ENCODE measurements at places on chromosomes 3 and 15.

- DNase-seq: no peak
Observed at GRCh38 chr3:130316169-130316568, 29.3 kb upstream of the COL6A5 start.

GRCh38 chr3:13265016-13265415, 155.1 kb downstream of the NUP210 start:
- DNase-seq: no peak

GRCh38 chr15:67914537-67915460, 75.0 kb upstream of the RNU6-1 start:
- DNase-seq: no peak

- DNase-seq: no peak
Observed at GRCh38 chr3:140568842-140569520, 108.9 kb upstream of the TRIM42 start.

DNA sequence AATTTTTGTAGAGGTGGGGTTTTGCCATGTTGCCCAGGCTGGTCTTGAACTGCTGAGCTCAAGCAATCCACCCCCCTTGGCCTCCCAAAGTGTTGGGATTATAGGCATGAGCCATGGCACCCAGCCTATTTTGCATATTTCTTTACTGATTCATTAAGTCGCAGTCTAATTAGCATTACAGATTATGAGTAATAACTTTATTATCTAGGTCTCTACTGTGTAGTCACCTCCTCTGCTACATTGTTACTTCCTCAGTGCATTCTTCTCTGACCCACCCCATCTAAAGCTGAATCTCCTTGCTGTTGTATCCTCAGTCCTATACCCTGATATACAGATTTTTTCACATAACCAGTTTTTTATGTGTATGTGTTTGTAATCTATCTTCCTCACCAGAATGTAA, 61.7 kb downstream of the TFDP2 start:
- no peak for DNase-seq

DNA sequence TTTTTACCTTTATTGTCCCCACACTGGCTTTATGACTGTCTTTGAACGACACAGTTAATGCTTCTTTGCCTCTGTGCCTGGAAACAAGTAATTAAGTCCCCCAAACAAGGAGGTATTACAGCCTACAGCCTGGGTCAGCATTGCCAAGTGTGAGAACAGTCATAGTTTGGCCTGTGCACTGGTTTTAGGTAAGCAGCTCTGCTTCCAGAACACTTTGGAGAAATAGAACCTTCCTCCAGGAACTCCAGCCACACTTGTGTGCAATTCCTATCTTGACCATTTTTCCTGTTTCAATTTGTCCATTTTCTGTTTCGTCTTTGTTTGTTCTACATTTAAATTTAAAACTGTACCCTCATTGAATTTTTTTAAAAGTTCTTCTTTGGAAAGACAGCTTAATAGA, 568.2 kb downstream of the TUSC7 start:
- no peak for DNase-seq

DNA sequence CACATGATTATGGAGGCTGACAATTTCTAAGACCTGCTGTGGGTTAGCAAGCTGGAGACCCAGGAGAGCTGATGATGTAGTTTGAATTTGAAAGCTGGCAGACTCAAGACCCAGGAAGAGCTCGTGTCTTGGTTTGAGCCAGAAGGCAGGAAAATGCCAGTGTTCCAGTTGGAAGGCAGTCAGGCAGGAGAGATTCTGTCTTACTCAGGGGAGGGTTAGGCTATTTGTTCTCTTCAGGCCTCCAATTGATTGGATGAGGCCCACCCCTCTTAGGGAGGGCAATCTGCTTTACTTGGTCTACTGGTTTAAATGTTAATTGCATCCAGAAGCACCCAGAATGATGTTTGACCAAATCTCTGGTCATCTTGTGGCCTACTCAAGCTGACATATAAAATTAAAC, 40.4 kb upstream of the IGF2BP2 start:
- no peak for DNase-seq

DNA sequence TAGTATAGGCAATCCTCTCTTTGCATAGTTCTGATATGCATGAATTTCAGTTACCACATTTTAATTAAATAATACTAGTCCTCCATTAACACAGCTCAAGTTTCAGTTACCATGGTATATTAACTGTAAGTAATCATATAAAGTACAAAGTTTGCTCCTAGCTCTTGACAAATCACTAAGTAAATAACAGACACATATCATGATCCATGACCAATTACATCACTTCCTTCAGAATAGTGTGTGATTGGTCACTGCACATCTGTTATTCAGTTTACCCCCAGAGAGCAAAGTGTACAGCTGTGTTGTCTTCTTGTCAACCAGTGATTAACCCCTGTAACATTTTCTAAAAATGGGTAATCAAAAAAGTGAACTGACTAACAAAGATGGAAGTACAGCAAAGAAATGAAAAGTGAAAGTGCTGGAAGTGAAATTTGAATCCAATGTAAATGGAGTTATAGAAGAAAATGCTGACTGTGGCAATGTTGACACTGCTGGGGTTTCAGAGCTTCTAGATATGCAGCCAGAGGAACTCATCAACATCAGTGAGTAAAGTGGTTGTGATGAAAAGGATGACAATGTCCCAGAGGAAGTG, 30.2 kb upstream of the LEKR1 start:
- DNase-seq: no peak

DNA sequence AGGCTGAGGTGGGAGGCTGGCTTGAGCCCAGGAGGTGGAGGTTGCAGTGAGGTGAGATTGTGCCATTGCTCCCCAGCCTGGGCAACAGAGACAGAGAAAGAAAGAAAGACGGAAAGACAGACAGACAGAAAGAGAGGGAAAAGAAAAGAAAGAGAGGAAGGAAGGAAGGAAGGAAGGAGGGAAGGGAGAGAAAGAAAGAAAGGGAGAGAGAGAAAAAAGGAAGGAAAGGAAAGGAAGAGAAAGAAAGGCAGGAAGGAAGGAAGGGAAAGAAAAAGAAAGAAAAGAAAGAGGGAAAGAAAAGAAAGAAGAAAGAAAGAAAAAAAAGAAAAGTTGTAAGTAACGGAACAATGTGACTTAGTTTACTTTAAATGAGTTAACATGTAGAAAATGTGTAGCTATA, 260.7 kb upstream of the GRM7 start:
- DNase-seq: no peak

DNA sequence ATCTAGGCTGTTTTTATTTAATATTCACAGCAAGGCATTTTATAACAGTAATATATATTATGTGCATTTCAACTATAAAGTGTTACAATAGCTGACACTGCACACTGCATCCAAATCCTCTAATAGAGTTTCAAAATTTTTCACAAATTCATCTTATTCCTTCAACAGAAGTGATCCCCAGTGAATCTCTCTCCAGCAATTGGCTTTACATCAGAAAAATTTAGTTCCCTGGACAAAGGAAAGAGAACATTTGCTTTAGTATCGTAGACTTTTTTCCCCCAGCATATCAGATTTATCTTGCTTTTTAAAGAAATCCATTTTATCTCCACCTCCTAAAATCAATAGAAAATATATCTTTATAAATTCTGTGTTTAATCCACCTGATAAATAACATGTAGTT, 868.6 kb downstream of the TBL1XR1 start:
- no peak for DNase-seq

- DNase-seq: no peak
Observed at GRCh38 chr3:181947606-181948005, 235.9 kb downstream of the SOX2 start.

DNA sequence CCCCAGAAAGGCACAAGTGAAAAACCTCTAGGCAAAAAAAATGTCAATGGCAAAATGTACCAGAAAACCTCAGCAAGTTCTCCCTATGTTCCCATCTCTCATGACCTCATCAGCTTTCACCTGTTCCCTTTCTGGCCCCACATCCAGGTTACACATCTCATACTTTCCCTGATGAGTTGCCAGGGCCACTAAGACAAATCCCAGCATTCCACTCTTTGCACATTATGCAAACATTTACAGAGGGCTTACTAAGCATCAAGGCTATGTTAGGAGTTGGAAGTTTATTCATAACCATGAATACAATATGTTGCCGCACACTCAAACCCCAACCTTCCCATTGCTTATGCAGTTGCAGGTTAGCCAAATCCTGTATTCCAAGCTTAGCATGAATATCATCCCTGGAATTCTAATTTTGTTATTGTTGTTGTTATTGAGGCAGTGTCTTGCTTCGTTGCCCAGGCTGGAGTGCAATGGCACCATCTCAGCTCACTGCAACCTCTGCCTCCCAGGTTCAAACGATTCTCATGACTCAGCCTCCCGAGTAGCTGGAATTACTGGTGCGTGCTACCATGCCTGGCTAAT, 129.3 kb upstream of the UBE2E2 start:
- no peak for DNase-seq

GRCh38 chr3:160793722-160794252, 37.8 kb downstream of the PPM1L start:
- no peak for DNase-seq

DNA sequence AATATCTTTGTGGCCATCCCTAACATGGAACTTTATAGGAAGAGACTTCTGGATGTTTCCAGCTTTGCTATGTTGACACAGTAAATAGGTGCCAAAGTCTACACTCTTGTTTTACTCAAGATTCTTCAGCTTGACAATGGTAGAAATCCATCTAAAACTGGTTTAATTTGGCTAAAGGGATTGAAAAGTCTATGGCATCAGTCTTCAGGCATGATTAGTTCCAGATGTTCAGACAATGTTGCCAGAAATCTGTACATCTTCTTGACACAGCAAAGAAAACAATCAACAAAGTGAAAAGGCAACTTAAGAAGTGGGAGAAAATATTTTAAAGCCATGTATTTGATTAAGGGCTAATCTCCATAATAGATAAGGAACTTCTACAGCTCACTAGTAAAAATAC, 130.5 kb downstream of the LRRC3B start:
- no peak for DNase-seq

DNA sequence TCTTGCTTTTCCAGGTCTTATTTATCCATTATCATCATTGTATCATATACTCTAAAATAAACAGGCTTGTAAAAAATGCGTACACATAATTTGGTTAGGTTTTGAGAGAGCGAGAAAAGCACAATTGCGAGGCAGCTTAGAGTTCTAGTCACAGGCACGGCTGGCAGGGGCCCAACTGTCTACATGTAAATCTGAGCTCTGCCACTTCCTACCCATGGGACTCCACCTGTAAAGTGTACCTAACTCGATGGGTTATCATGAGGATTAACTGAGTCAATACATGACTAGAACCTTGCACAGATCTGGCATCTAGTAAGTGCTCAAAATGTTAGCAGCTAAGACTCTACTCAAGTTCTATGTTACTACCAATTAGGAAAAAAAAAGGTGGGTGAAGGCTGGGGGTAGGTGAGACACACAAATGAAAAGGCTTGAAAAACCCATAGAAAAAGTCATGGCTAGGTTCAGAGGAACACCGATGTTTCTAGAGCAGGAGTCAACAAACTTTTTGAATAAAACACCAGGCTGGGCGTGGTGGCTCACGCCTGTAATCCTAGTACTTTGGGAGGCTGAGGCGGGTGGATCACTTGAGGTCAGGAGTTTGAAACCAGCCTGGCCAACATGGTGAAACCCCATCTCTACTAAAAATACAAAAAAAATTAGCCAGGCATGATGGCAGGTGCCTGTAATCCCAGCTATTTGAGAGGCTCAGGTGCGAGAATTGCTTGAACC, 36.2 kb downstream of the GLB1 start:
- DNase-seq: peak; percentile 67

DNA sequence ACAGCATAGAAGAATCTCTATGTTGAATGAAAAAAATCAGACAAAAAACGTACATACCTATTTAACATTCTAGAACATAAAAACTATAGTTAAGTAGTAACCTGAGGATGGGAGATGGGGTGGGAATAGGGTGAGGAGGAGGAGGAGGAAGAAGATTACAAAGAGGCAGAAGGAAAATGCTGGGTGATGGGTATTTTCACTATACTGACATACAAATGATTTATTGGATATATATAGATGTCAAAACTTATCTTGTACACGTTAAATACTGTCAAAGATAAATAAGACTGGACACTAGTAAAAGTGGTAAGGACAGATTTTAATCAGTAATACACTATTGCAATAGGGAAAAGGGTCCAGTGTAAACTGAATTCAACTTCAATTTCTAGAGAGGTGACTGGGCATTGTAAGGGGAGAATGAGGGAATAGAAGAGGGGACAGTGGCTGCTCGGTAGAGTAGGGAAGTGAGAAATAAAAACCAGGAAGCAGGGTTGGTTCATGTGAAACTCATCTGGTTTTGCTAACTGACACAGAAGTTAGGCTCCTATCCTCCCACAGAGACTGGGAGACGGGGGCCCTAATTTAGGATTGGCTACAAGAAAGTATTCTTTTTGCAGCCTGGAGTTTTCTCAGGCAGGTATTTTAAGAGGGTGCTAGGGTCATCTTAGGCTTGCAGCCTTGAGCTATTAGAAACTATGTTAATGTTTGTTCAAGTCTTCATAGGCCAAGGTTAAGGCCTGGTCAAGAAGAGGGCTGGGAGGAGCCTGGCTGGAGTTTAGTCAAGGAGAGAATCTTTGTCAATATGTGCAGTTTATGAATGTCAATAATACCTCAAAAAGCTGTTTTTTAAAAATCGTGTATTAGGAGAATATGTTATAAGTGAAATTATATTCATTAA, 15.0 kb upstream of the C15orf61 start:
- no peak for DNase-seq

- no peak for DNase-seq
Observed at GRCh38 chr3:186525369-186526255, 18.6 kb downstream of the CRYGS start.

GRCh38 chr3:40846451-40846850, 321.7 kb downstream of the ZNF621 start:
- DNase-seq: no peak

DNA sequence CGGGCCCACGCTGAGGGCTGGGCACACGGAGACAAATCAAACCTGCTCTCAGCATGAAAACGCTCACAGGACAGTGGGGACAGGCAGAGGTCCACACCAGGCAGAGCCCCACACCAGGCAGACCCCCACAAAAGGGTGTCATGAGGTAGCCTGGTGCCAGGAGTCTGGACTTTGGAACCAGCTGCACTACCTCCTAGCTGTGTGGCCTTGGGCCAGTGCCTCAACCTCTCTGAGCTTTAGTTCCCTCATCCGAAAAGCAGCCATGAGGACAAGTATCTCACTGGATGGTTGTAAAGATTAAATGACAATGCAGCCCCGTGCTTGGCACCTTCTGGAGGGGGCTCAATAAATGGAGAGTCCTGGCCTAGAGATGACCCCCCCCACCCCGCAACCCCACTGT, 16.5 kb upstream of the CRABP1 start:
- DNase-seq: no peak

- no peak for DNase-seq
Observed at GRCh38 chr15:66684136-66684681, 17.8 kb upstream of the SMAD6 start.
